ENCODE measurements at places on chromosomes 2 and 18.

DNA sequence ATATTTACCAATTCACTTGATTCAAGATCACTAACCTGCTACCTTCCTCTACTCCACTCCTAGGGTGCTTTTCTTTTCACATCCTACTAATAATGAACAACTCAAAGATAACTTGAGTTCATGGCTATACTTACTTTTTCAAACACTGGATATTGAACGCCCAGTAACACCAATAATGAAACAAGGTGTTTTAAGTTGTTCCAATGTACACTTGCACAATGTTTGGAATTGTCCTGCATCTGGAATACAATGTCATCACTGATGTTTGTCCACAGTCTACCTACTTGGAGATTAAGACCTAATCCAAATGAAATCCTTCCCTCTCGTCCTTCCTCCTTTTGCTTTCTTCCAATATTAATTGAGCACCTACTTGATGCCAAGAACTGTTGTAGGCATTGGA lies 218.3 kb upstream of the TMEM200C start:
- no peak for DNase-seq

GRCh38 chr2:217316743-217317142 lies 456.9 kb upstream of the TNP1 start:
- DNase-seq = no peak

DNA sequence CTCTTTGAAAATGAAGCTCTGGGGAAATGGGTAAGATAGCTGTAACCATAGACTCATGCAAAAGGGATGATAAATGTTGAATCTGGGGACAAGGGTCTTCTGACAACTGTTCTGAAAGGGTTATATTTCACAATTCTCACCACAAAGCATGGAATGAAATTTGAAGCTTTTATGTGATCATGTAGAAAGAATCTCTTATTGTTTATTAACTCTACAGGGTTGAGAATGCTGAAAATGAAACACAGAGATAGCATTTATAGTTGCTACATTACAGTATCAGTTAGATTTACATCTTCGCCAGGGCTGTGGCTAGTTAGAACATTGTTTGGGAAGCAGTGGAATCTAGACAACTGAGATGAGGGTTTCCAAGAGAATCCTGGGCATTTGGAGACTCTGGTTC lies 97.4 kb upstream of the LHCGR start:
- no peak for DNase-seq

- DNase-seq = no peak
Observed at GRCh38 chr18:35717182-35717581, 135.6 kb downstream of the GALNT1 start.

DNA sequence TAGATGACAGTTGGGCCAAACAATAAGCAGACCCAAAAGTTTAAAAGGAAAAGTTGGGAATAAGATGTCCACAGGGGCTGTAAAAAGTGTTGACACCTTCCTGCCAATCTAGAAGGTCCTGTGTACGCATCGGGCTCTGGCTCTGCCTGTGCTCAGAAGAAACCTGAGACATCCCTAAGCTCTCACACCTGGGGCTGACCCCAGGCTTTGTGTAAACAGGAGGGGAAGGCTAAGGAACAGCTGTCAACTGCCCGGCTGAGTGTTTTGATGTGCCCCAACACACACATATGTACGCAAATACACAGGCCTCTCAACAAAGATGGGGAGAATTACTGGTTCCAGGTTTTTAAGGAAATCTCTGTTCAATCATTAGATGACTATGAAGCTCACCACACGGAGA lies 59.5 kb downstream of the TMEM131 start:
- DNase-seq = no peak

DNA sequence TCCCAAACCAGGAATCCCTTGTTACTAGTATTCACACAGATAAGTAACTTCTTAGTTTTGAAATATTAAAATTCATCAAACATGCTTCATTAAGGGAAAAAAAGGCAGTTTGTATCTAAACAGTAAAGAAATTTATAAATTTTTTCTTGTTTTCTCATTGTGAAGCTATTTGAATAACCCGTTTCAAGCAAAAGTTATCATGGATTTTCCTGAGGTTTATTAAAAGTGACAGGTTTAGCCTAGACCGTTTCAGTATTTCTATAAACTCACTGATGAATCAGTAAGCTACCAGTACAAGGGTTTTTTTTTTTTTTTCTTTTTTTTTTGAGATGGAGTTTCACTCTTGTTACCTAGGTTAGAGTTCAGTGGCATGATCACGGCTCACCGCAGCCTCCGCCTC lies 20.0 kb downstream of the ZNF532 start:
- DNase-seq = no peak
